ENCODE measurements at places on chromosomes 3 and 15.

DNA sequence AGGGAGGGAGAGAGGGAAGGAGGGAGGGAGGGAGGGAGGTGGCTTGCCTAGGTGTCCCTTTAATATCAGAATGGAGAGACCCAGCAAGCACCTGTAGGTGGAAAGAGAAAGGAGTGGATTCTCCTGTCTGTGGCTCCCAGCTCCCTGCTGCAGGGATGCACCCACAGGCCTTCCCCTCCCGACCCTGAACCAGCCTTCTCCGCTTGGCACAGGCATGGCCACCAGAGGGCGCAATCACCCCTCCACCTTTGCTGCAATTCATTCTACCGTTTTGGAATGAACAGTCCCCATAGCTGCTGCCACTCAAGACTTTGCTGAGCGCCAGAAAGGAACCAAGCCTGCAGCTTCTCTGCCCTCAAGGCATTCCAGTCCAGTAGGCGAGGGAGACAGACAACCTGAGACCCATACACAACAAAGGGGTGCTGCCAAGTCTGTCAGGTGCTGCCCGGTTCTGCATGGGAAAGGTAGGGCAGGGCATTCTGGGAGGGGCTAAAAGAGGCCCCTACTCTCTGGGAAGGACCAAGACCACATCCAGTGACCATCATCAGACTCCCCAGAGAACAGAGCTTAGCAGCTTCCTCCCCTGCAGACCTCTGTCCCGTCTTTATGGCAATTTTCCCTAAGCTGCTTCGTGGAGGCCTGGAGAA is 4.9 kb downstream of the TLR9 start:
- DNase-seq: peak; percentile 91
- H3K27ac ChIP-seq: no peak overlapping the region
- no peak overlapping the region for H3K4me3 ChIP-seq
- peaks cover 12% of the 10 kb centered on the region for H3K4me1 ChIP-seq

DNA sequence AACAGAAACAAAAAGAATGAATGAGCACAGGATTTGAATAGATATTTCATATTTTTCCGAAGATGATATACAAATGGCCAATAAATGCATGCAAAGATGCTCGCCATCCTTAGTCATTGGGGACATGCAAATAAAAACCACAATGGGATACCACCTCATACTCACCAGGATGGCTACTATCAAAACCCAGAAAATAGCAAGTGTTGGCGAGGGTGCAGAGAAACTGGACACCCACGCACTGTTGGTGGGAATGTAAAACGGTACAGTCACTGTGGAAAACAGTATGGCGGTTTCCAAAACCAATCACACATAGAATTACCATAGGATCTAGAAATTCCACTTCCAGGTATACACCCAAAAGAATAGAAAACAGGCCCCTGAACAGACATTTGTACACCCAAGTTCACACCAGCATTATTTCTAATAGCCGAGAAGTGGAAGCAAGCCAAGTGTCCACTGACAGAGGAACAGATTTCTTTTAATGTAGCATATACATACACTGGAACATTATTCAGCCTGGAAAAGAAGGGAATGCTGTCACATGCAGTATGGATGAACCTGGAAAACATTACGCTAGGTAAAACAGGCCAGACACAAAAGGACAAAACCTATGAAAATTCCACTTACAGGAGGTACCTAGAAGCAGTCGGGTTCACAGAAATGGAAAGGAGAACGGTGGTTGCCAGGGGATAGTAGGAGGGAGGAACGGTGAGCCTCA is 3.6 kb downstream of the RNF168 start:
- H3K36me3 ChIP-seq: peaks cover 29% of the 10 kb centered on the region
- H3K27me3 ChIP-seq: no peaks in the 10 kb centered on the region
- H3K4me3 ChIP-seq: peak overlapping the region; percentile 100
- H3K27ac ChIP-seq: peak overlapping the region; percentile 59
- no peak for DNase-seq
- H3K4me1 ChIP-seq: peaks cover 22% of the 10 kb centered on the region

GRCh38 chr3:124513610-124513997 is 216.6 kb upstream of the UMPS start:
- DNase-seq: no peak
- H3K4me1 ChIP-seq: no peaks in the 10 kb centered on the region
- H3K4me3 ChIP-seq: no peak overlapping the region
- no peak overlapping the region for H3K27ac ChIP-seq
- no peaks in the 10 kb centered on the region for H3K27me3 ChIP-seq

DNA sequence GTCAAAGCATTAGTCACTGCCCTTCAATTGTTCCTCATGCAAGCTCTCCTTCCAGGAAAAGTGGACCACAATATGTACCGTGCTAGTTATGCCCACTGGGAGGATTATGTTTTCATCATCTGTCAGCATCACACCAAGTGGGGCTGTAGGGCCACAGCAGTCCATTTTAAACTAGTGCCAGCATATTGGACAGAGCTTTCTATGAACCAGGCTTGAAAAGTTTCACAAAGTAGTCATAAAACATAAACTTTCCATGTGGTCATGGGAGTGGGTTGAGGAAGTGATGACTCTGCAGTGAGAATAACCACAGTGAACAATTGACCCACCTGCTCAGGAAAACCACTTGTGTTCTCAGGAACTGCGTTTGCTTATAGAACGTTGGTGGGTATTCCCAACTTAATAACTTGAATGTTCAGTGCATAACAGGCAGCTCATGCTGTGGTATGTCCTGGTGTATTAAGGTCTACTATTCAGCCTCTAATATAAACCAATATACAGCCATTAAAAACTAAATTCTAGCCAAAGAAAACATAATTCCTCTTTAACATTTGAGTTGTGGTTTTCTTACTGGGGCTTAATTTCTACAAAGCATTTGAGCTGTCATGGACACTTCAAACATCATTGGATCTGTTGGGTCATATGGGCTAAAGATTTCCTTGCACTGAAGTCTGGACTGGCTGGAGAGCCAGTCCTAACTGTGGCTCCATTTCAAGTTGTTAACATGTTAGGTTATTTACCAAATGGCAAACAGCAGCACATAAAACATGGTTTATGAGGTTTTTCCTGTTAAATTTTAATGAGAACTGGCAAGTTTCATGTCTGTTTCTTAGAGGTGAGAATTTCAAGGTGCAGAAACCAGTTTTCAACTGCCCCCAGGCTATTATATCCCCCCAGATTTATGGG is 274.1 kb downstream of the OTOL1 start:
- H3K36me3 ChIP-seq: no peaks in the 10 kb centered on the region
- no peaks in the 10 kb centered on the region for H3K27me3 ChIP-seq
- no peak overlapping the region for H3K27ac ChIP-seq
- DNase-seq: no peak
- no peaks in the 10 kb centered on the region for H3K4me1 ChIP-seq

- peaks cover 9% of the 10 kb centered on the region for H3K4me1 ChIP-seq
- DNase-seq: no peak
- no peaks in the 10 kb centered on the region for H3K27me3 ChIP-seq
- H3K27ac ChIP-seq: no peak overlapping the region
Observed at GRCh38 chr3:143605233-143605950, 242.9 kb downstream of the SLC9A9 start.

GRCh38 chr15:70054884-70055387 is 42.8 kb downstream of the TLE3 start:
- H3K4me1 ChIP-seq: peaks cover 19% of the 10 kb centered on the region
- peaks cover 30% of the 10 kb centered on the region for H3K36me3 ChIP-seq
- no peak for DNase-seq
- H3K27ac ChIP-seq: no peak overlapping the region
- peaks cover 3% of the 10 kb centered on the region for H3K27me3 ChIP-seq
- peak overlapping the region; percentile 18 for H3K4me3 ChIP-seq

DNA sequence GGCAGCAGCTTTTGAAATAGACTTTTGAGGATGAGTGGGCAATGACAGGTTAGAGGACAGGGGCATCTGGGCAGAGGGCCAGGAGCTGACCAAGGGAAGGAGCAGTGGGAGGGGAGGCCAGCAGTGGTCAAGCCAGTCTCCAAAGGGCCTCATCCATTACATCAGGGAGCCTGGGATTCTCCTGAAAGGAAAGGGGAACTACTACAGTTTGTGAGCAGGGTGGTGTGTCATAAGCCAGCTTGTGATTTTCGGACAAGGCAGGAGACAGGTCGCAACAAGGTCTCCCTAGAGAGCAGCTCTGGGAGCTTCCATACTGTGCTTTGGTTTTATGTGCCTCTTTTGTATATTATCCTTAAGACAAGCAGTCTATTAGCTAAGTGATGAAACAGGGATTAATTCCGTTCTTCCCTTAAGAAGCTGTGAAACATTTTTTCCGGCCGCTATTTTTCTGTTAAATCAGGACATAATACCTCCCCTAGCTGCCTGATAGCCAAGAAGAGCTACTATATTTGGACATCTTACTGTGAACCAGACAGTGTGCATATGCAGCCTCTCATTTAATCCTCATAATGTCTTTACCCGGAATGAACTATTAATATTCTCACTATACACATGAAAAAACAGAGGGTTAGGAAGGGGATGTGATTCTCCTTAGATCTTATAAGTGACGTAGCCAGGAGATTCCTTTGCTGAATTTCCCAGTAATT is 46.4 kb downstream of the C2CD4B start:
- no peak overlapping the region for H3K27ac ChIP-seq
- no peak overlapping the region for H3K4me3 ChIP-seq
- no peak for DNase-seq
- H3K36me3 ChIP-seq: no peaks in the 10 kb centered on the region
